Thoracic aorta (tissue), 2 donors: ENCODE measurements at places on chromosomes 7 and 10.

- no peak for DNase-seq
Observed at GRCh38 chr7:43799605-43800004, 41.1 kb downstream of the BLVRA start.

DNA sequence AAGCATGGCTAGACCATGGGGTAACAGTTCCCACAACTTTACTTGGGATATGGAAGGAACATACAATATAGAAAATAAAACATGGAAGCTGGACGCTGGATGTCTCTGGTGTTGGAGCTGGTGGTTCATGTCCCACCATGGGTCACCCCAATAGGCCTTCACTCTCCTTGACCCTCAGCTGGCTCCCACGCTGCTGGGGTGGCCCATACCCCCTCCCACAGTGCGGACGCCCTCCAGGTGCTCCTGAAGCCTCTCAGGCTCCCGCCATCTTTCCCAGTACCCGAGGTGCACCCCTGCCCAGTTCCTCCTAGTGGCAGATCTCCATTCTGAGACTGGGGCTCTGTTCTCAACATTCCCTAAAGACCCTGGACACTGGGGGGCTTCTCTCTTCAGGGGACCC lies 5.8 kb upstream of the CPA1 start:
- DNase-seq = no peak

DNA sequence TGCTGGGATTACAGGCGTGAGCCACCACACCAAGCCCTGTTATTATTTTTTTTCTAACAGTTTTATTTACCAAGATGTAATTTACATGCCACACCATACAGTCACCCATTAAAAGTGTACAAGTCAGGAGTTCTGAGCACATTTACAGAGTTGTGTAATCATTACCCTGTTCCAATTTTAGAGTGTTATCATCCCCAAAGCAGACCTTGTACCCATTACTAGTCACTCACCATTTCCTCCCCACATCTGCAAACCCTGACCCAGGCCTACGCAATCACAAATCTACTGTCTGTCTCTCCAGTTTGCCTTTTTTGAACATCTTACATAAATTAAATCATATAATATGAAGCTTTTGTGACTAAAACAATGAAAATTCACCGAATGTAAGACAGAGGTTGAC lies 402.9 kb upstream of the FOXK1 start:
- DNase-seq = no peak

DNA sequence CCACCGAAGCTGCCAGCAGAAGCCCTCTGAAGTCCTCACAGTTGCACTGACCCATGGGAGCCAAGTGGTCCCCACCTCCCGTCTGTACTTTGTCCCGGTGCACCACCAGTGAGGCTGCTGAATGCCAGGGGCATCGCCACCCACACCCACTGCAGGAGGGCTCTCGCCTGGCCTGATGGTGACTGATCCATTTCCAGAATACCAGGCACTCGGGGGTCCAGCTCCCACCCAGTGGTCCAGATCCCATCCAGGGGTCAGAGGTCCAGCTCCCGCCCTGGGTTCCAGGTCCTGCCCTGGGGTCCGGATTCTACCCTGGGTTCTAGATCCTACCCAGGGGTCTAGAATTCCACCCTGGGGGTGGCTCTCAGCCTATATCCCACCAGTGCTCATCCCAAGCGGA lies 9.1 kb upstream of the JAKMIP3 start:
- no peak for DNase-seq

DNA sequence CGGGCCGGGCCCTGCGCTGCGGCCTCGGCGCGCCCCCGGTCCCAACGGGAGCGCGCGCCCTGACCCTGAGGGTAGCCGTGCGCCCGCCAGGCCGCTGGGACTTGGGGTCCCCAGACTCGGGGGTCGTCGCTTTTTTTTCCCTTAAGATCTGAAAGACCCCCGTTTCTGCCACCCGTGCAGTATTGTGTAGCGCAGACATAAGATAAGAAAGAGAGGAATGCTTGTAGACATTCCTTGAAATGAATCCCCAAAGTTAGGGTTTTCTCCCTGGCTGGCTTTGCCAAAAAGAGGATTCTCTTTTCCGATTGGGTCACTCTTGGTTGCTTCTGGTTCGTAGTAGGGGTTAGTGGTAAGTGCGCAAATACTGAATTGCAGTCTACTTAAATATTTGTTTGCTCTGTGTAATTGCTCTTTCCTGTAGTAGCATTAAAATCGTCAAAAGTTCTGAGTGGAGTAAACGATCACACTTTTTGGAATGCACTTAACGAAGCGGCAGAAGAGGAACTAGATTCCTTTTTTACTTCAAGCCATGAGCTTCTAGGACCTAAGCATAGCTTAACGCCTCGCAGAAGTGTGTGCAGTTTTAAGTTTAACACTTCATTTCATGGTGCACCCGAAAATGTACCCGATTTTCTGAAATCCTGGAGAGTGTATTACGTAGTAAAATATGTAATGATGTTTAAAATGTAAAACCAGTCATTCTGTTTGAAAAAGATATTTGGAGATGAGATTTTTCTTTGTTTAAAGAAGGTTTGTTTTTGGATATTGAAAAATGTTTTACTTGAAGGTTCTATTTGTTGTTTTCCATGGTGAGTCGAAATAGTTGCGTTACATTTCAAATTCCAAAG lies 1.3 kb downstream of the CUL1 start:
- DNase-seq = no peak

GRCh38 chr10:21364196-21365114 lies 161.0 kb downstream of the SKIDA1 start:
- no peak for DNase-seq

DNA sequence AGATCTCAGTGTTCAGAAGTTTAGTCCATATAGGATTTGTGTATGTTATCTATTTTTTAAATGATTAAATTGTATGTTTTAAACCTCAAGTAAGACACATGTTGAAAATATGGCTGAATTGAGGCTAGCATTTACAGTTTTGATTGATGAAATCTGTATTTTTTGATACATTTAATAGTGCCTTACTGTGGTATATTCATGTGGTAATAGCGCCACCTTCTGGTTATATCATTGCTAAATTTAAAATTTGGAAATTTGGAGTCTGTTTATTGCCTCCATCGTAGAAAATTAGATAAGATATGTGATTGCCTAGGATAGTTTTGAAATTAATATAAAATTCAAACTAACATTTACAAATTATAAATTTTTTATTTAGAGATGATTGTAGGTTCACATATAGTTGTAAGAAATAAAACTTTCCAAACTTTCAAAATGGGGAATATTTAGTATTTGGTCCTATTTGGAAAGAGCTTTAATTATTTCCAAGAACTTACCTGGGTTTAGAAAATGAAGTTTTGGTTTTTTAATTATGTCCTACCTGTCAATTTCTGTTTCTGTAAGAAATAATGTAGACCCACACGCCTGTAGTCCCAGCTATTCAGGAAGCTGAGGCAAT lies 19.1 kb upstream of the ARMS2 start:
- DNase-seq = no peak

DNA sequence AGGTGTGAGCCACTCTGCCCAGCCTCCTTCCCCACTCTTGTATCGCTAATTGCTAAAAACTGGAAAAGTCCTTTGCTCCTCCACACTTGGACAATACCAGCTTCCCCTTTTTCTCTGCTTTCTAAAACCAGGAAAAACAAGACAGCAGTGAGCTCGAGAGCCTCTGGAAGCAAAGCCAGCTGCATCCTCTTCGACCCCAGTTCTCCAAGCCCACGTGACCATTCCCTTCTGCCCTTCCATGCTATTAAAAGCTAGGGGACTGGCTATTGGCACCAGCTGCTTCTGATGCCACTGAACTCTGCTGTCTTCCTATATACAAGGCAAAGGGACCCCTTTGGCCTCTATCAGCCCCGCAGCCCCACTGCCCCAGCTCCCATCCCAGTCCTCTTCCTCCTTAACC lies 92.2 kb downstream of the SPDYE5 start:
- no peak for DNase-seq

GRCh38 chr10:95277201-95277570 lies 13.6 kb downstream of the PDLIM1 start:
- DNase-seq = no peak

DNA sequence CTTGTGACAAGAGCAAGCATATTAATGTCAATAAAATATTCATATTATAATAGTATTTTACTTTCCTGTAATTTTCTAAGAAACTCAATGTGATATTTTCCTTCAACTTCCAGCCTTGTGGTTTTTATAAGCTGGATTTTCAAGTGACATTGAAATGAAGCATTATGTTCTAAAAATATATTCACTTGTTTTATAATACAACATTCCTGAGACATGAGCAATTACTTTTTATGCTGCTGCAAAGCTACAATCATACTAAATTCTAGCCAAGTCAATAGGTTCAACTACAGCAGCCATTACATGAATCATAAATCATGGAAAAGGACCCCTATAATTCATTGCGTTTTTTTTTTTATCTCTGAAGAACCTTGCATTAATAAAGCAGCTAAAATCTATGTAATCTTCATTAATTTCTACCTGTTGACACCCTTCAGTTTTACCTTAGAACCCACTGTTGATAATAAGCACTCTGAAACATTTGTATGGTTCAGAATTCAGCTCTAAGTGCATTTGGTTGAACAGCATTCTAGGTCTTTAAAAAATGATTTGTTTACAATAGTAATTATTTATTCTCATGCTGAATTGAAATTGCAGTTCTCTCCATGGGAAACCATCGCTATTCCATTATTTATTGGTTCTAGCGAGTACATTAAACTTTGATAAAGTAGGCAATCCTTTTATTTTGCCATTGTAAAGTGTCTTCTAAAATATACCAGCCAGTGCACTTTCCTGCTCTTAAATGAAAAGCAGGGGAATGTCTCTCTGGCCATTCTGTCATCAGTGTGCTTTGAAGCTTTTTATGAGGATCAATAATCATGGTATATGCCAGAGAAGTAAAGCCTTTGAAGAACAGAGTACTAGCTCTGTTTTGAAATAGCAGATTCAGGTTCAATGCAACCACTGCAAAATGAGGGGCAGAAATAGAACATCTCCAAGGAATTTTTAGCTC lies 132.6 kb downstream of the GNAT3 start:
- no peak for DNase-seq

DNA sequence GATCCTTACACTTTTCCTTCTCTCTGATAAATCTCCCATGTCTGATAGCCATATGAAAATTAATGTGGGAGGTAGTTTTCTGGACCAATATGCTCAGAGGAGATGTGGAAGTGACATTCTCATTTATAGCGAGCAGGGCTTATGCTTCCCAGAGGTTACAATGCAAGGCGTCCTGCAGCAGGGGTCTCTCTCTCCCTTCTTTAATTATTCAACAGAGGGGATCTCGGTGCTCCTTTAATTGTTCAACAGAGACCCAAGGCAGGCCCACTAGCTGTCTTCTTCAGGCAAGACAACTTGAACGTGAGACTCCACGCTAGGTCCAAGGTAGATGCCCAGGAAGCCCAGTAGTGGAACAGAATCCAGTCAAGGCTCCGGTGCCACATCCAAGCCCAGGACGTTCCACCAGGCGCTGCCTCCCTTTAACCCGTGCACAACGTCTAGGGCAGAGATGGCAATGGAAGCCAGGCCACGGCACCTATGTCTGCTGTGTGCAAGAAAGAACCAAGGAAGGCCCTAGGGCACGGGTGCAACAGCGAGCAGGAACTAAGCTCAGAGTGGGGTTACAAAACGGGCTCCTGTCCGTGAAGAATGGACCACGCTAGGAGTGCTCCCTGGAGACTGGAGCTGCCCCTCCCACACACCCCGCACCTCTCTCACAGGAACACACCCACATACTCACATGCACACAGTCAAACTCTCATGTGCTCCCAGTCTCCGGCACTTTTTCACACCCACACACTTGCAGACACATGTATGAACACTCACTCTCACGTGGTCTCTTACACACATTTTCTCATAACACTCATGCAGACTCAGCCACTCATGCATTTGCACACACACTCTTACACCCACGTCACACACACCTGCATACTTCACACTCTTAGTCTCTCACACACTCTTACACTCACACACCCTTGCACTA lies 230.4 kb downstream of the TNS3 start:
- no peak for DNase-seq

DNA sequence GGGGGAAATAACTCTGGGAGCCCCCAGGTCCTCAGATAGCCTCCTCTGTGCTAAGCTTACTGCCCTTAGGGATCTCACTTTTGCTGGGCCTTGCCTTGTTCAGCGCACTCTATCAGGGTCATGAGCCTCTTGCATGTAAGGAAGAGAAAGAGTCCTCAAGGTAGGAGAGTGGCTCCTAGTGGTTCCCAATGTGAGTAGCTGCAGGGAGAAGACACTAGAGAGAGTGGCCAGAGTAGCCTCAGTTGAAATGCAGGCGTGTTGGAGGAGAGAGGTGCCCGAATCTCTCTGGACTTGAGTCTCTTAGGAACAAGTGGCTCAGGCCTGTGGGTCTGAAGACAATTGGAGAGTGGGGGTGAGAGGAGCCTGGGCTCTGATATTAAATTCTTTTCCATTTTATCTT lies 94.3 kb upstream of the SORCS3 start:
- no peak for DNase-seq

DNA sequence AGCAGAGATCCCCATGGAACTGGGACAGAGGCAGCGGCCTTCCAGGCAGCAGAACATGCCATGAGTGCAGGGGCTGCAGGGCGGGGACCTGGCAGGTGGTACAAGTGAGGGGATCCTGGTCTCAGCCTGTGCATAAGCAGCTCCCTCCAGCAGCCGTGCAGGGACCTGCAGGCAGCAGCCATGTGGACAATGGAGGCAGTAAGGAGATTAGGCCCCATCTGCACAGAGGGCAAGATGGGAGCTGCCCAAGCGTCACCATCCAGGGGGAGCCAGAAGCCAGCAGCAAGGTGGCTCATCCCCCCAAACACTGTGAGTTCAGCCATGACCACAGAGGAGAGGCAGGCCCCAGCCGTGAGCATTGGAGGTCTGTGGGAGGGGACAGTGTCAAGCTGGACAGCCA lies 3.1 kb downstream of the DDC start:
- no peak for DNase-seq

DNA sequence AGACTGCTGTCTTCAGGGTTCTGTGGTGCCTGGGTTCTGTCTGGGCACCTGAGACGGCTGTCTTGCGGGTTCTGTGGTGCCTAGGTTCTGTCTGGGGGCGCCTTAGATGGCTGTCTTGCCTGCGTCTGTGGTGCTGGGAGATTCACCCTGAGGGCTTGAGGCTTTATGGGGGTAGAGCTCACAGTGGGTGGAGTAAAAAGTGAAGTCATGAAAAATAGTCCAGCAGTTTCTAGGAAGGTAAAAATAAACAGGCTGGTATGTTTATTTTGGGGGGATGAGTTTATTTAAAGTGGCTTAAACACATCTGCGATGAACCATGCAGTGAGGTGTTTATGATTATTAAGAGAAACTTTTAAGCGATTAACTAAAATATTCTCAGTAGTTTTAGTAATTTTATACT lies 64.2 kb downstream of the NKX6-2 start:
- DNase-seq = no peak
